ENCODE measurements at places on chromosomes 2 and 18.
A peak's percentile ranks its signal among the peaks of the same experiment; 100 is the strongest.

- no peak for DNase-seq
Measured at GRCh38 chr2:69001879-69002278, 11.1 kb upstream of the ANTXR1 start.

DNA sequence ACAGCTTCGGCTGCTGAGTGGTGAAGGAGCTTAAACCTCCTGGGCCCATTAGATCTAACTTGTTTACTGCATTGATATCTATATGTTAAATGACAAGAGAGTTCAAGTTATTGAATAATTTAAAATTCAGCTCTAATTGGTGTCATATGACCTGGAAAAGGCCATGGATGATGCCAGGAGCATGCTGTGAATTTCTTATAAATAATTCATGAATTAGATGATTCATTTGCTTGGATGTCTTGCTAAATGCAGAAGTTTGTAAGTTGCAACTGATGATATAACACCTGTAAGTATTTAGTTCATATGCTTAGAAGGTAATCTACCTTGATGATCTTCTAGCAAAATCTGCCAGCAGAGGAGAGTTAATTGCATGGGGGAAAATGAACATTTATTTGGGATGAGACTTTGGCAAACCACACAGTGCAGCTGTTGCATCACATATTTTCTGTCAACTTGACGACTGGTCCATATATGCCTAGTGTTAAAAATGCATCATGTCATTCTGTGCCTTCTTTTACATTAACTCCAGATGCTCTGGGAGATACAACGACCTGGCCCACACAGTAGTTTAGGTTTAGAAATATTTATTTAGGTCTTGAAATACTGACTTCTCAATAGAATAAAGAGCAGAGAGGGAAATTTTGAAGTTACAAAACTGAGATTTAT is 226.3 kb downstream of the KIAA1328 start:
- no peak for DNase-seq

DNA sequence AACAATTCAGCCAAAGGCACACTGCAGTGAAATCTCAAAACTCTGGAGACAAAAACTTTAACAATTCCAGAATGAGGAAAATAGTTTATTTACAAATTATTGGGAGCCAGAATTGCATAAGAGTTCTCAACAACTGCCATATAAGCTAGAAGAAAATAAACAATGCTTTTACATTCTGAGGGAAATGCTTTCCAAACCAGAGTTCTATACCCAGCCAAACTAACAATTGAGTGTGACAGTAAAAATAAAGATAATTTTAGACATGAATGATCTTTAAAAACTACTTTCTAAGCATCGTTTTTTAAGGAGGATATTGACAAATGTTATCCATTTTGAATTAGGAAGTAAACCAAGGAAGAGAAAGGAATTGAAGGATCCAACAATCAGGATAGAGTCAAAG is 271.4 kb downstream of the DYSF start:
- DNase-seq: no peak

GRCh38 chr18:76823161-76823538 is 793 bp downstream of the ZNF236 start:
- DNase-seq: no peak

DNA sequence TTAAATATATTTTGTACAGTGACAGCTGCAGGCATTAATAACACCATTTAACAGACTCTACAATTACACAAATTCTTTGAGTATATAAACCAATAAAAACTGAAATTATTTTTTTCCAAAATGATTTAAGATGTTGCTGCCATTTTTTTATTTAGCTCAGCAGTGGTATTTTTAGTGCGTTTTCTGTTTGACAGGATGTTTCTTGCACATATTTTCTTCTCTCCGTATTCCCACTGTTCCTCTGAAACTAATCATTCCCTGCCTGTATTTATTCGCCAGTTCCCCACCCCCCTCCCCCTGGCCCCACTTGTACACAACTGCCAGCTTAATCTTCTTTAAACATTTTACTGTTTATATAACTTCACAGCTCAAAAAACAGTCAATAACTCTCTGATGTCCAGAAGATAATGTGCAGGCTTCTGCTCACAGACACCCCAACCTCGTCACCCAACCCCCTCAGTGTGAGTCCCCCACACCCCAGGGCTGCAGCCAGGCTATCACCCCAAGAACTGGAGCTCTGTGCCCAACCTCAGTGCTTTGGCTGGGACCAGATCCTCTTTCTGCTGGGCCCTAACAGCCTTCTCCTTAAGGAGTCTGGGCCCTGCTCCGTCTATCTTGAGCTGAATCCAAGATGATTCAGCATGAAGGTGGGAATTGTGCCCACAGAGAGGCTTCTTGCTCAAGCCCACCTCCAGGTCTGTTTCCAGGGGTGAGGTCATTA is 41.6 kb upstream of the MAP4K4 start:
- DNase-seq: peak; percentile 25

DNA sequence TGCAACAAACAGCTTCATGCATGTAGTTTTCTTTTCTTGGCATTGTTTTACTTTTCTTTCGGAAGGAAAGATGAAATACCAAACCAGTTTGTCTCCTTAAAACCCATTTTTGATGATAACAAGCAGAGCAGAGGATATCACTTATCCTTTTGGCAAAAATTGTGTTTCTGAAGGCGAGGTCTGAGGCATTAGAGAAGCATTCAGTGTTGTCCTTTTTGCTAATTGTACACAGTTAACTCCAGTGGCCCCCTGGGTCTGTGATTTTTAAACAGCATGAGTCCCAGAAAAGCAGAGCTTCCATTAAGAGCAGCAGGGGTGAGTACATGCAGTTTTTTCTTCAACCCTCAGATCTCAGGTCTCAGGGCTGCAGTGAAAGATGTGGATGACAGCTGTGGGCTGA is 41.3 kb downstream of the TTC39C start:
- DNase-seq: no peak

DNA sequence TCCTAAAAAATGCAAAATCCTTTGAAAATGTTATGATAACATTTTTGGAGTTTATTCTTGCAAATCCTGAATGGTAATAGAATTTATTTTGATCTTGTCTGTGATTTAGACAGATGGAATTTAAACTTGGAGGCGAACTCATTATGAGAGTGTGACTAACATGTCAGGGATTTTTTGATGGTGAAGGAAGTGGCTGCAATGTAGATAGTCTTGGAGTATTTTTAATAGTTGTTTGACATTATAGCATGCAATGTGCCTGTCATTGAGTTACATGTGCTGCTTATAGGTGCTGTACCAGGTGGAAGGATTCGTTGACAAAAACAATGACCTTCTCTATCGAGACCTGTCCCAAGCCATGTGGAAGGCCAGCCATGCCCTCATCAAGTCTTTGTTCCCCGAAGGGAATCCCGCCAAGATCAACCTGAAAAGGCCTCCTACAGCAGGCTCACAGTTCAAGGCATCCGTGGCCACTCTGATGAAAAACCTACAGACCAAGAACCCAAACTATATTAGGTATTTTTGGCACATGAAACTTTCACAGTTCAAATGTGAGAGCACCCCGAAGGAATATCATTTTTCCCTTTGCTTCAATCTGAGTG is 141.8 kb downstream of the MYO1B start:
- peak; percentile 72 for DNase-seq

DNA sequence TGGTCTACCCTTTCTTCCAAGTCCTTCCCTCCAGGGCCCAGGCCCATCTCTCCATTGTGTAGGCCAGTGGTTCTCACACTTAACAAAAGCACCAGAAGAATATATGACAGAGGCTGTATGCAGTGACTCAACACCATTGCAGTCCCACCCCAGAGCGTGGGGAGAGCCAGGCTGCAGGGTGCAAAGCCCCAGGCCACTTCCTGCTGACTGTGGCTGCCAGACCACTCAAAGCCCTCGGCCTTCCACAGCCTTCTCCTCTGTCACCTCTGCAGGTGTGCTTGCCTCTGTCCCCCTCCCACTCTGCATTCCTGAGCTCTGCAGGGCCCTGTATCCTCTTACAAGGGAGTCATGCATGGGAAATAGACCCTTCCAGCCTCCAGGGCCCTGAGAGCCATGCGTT is 40.4 kb upstream of the ARHGEF4 start:
- DNase-seq: no peak

DNA sequence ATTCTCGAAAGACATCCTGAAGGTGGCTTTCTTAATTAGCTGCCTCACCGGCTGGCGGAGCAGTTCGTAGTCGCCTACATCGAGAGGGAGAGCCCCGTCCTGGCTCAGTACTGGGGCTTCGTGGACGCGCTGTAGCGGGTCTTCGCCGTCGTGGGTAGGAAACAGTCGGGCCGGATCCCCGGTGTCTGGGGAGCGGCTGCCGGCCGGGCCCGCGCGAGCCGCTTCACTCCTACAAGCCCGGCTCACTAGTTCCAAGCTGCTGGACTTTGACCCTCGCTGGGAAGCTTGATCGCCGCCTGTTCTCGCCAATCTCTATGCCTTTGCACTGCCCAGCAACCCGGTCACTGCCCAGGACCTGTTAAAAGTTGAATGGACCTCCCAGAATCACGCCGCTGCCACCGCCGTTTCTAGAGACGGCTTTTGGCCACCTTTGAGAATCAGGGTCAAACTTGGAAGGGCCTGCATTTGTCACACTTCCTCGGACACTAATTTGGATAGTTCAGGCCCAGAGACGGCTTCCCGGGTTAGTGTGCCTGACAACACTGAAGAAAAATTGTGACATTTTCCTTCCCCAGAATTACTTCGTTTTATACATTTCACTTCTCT is 41.4 kb upstream of the AKAIN1 start:
- DNase-seq: peak; percentile 11

- no peak for DNase-seq
Measured at GRCh38 chr2:217326238-217327022, 466.6 kb upstream of the TNP1 start.

GRCh38 chr18:59052965-59053820 is 86.5 kb upstream of the SEC11C start:
- peak; percentile 59 for DNase-seq

- no peak for DNase-seq
Measured at GRCh38 chr2:45433363-45433762, 177.7 kb downstream of the SRBD1 start.

DNA sequence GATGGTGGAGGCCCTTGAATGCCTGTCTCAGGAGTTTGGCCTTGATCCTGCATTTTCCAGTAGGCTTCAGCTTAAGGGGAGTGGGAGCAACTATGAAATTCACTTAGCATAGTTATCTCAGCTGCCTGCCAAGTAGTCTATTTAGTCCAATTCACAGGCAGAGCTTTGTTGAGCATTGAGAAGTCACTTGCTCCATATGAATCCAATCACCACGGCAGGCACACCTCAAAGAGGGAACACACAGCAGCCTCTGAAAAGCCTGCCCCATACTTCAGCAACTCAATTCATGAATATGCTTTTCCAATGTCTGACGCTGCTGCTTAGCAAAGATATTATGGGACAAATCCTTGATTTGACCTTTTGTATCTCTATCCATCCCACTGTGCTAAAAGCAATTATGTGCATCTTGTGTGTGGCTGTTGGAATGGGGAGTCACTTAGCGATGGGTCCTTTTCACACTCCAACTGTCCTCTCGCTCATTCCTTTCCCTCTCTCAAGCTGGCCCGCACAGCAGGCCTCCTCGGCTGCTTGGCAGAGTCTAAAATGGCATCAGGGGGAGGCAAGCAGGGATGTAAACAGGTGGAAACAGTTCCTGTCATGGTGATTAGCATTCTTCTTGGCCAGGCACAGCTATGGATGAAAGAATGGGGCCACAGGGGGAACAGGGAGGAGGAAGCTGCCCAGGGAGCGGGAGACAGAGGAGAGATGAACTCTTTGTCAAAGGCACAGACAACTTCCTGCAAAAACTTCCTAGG is 56.0 kb upstream of the LRPPRC start:
- no peak for DNase-seq

DNA sequence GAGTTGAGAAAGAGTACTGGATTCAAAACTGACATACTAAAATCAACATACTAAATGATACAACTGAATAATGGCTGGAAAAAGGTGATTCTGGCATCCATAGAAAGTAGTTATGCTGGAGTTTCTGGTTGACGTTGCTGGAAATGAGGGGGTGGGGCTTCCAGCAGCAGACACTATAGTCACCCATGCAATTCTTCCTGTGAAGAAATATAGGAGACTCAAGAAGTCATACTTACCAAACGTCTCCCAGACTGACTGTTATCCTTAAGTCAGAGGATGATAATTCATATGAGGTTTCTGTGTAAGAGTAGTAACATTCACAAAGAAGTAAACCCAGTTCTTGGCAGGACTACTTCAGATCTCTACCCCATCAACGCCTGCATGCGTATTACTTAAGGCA is 23.6 kb downstream of the DTNB start:
- DNase-seq: no peak

DNA sequence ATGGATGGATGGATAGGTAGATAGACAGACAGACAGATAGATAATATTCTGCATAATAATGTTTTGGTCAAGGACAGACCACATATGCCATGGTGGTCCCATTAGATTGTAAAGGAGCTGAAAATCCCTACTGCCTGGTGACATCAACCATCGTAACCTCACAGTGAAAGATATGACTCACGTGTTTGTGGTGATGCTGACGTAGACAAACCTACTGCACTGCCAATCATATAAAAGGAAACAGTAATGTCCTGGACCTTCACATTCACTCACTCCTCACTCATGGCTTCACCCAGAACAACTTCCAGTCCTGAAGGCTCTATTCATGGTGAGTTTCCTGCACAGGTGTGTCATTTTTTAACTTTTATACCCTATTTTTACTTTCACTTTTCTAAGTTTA is 202.9 kb upstream of the TPO start:
- no peak for DNase-seq

- DNase-seq: no peak
Measured at GRCh38 chr2:103293067-103293741, 531.4 kb downstream of the TMEM182 start.

GRCh38 chr2:222360146-222360545 is 61.3 kb upstream of the PAX3 start:
- DNase-seq: no peak

DNA sequence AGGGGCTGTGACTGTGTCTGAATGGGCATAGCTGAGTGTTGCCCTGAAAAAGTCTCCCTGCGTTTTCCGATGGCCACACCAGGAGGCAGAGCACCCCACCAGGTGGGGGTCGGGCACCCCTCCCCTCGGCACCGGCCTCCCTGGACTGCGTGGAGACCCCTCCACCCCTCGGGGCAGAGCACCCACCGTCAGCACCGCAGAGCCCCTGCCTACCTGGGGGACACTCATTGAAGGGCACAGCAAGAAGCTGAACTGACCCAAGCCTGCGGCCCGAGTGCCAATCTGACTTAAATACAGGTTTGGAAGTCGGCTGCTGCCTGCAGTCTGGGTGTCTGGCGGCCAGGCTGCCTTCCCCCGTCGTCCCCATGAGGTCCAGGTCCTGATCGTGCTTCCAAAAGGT is 69.9 kb downstream of the KCNG2 start:
- DNase-seq: no peak

- DNase-seq: no peak
Measured at GRCh38 chr18:77754475-77755044, 504.9 kb downstream of the GALR1 start.

- no peak for DNase-seq
Measured at GRCh38 chr2:219331560-219332213, 857 bp downstream of the RESP18 start.

GRCh38 chr2:74137651-74138599 is 9.8 kb downstream of the BOLA3 start:
- DNase-seq: no peak

DNA sequence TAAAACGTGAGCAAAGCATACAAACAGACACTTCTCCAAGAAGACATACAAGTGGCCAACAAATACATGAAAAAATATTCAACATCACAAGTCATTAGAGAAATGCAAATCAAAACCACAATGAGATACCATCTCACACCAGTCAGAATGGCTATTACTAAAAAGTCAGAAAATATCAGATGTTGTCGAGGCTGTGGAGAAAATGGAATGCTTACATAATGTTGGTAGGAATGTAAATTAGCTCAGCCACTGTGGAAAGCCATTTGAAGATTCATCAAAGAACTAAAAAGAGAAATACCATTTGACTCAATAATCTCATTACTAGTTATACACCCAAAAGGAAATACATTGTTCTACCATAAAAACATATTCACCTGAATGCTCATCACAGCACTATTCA is 825.7 kb downstream of the SUCLG1 start:
- DNase-seq: peak; percentile 73

Data from fibroblast of skin of left quadriceps (primary cell).